ENCODE measurements at places on chromosomes 6 and 20.

- DNase-seq: no peak
Measured at GRCh38 chr6:71430018-71430417, 141.4 kb downstream of the OGFRL1 start.

- no peak for DNase-seq
Measured at GRCh38 chr6:84172080-84172479, 55.4 kb downstream of the CEP162 start.

DNA sequence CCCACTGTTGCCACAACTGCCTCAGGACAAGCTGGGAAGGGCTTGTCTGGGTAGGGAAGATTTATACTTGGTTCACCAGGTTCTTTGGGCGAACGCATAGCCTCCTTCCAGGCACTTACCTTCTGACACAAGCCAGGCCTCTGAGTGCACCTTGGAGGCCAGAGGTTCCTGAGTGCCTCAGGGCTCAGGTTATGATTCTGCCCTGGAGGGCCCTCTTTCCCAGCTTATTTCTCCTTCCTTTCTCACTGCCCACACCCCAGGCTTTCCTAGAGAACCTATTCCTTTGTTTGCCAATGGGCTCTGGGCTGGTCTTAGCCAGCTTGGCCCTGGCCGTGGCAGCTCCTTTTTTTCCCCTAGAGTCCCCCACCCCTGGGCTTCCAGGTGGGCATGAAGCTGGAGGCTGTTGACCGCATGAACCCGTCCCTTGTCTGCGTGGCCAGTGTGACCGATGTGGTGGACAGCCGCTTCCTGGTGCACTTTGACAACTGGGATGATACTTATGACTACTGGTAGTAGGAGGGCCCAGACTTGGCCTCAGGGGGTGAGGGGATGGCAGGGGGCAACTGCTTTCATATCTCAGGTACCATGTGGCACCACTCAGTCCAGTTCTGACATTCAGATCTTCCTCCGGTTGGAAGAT, 25.0 kb downstream of the L3MBTL1 start:
- DNase-seq: no peak

DNA sequence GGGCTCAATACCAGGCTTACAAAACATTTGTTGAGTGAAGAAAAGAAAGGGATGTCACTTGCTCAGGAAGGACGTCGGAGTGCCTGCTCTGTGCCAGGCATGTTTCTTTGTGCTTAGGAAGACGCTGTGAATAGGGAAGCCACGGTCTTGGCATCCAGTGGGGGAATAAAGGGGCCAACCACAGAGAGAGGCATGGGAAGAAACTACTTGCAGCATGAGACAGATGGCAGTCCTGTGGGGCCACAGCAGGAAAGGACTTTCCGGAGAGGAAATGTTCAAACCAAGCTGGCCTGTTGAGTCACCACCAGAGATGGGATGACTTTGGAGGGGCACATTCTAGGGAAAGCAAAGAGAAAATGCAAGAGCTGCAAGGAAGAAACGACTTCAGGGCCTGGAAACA, 173.2 kb downstream of the CDH26 start:
- DNase-seq: no peak

DNA sequence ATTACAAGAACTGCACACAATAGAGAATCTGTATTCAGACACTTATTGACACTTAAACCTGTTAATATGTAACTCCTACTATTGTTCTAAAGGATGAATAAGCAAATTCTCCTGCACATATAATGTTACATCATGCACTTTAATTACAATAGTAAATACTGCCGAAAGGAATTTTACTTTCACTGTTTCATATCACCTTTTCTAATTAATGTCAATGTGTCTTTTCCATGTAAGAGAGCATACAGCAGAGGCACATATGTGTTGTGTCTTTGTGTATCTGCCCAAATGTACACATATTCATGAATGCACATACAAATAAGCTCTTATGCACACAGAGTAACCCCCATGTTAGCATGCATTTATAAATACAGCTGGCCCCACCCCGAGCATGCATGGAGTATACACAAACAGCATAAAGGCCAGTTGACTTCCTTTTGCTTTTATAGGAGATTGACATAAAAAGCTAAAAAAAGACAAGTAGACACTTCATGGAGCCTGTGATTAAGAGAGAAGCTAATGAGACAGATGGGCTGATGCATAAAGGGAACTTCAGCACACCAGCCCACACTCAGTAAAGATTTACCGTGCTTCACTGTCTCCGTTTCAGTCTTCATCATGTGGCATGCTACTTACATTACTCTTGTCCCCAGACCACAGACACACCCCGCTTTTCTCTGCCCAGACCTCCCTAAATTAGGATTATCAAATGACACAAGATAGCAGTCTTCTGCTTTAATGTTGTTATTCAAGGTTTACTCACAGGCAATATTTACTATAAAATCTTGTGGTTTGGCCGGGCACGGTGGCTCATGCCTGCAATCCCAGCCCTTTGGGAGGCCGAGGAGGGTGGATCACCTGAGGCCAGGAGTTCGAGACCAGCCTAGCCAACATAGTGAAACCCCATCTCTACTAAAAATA, 184.6 kb downstream of the ATXN1 start:
- DNase-seq: no peak

- DNase-seq: no peak
Measured at GRCh38 chr20:61878478-61879302, 187.0 kb downstream of the TAF4 start.

DNA sequence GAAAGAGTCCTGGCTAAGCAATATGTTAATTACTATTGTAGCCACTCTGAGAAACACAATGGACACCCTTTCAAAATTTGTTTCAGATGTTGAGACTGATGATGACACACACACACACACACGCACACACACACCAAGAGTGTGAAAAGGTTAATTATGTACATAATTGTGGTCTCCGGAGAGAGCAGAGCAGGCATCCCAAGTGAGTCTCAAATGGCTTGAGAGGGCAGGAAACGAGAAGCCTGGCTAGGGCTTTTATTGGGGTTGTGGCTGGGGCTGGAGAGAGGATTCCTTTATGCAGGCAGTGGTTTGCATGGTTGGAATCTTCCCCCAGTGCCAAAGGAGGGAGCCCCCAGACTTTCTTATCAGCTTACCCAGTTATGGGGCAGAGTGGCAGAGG, 38.2 kb upstream of the NKX2-4 start:
- no peak for DNase-seq

- no peak for DNase-seq
Measured at GRCh38 chr6:75397171-75397570, 96.4 kb downstream of the FILIP1 start.

- DNase-seq: no peak
Measured at GRCh38 chr6:25263657-25264056, 15.5 kb upstream of the CARMIL1 start.

DNA sequence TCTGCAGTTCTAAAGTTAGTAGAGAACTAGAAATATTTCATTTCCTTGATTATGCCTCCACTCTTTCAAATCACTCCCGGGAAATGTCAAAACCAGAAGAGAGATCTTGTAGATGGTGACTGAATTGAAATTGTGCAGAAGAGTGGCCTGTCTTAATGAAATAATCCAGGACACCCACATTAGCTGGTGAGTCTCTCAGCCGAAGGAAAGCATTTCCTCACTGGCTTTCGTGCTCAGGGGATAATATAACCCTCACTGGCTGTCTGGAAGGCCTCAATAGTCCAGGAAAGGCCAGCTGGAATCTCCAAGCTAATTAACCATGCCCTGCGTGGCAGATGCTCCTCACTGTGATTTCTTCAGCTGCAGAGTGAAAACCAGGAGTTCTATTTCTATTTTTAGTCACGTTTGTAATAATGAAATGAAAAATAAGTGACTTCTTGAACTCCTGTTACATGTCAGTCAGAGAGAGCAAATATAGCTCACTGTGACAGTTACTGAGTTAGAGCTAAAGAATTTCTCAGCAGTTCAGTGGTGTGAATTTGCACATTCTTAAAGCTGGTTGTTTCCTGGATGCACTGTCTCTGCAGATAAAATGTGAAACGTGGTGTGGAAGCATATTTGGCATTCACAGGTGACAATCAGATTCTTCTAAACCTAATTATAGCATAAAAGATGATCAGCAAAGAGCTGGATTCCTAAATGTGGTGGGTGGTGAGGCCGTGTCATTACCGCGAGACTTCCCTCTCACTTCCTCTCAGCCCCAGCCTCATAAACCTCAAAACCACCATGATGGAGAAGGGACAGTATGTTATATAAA, 211.7 kb downstream of the LMBRD1 start:
- no peak for DNase-seq

GRCh38 chr6:162076816-162077215, 650.8 kb downstream of the PRKN start:
- no peak for DNase-seq

- DNase-seq: no peak
Measured at GRCh38 chr20:56926501-56926900, 297.4 kb downstream of the TFAP2C start.

GRCh38 chr6:152295920-152296319, 341.2 kb downstream of the SYNE1 start:
- no peak for DNase-seq

DNA sequence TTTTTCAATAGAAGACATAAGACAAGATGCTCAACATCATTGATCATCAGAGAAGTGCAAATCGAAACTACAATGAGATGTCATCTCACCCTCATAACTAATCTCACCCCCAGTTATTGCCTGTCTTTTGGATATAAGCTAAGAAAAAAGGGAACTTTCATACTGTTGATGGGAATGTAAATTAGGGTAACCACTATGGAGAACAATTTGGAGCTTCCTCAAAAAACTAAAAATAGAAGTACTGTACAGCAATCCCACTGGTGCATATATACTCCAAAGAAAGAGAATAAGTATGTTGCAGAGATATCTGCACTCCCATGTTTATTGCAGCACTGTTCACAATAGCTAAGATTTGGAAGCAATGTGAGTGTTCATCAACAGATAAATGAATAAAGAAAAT, 26.4 kb upstream of the PHF3 start:
- DNase-seq: no peak

DNA sequence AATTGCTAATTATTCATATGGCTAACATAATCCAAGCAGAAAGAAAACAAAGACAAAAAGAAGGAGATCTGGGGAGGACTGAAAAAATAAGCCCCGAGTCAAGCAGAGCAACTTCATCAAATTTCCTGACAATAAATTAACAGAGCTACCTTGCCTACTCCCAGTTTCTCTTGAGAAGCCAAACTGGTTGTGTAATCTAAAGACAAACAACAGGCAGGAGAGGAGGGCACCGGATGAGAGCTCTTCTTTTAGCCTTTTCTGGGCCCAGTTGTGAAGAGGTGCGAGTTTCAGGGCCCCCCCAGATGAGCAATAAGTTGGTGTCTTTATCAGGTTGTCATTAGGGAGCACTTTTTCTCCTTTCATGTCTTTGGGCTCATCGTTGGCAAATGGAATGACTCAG, 197.1 kb upstream of the PCSK2 start:
- DNase-seq: no peak

DNA sequence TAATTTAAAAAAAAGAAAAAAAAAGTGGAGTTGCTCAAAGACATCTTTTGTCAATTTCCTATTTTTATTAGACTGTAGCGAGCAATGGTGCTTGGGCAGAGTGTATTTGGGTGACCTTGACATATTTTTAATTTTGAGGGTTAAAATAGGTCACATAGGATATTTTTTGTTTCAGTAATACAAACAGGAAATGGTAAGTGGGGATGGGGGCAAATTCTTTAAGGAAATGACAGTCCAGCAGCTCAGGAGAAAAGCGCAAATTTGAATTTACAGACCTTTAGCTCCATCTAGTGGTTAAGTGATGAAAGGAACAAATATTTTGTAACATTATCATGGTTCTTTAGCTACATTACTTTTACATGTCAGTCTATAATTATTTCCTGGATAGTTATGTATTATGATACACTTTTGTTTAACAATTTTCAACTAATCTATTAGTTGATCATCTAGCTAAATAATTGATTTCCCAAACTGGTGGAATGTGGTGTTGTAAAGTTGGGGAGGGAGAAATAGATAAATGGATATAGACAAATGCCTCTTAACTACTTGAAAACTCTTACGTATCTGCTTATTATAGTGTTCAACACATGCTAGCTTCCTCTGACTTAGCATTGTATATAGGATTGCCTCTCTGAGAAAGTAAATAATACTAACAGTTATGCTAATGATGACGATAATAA, 10.0 kb downstream of the CITED2 start:
- DNase-seq: no peak

DNA sequence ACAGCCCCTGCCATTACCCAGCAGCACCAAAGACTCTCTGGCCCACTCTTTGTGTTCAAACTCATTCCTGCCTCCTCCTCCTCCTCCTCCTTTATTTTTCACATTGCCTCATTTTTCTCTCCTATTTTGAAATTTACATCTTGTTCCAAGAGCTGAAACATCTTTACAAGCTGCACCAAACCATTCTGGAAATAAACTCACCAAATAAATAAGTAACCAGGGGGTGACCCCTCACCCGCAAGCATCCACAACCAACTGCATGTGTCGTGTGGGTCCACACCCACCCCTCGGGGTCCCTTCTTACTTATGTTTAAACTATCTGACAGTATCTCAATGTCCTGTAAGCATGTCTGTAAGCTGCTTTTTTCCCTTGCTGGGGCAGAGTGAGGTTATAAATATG, 1.4 kb downstream of the KCNB1 start:
- no peak for DNase-seq
